ENCODE measurements at places on chromosomes 4 and X. TPM values are rescaled to one million over a fixed set of nuclear protein-coding genes. Genes with fewer than 3 reads are reported as not detected.
A peak's percentile ranks its signal among the peaks of the same experiment; 100 is the strongest.

ASMT gene
- not detected for total RNA-seq

SLC38A5 gene
- total RNA-seq = 4.2 TPM

CDX4 gene
- total RNA-seq = not detected

TMSB15C gene
- 5.2 TPM for total RNA-seq

RRH gene
- not detected for total RNA-seq

ENPEP gene
- total RNA-seq = 0.32 TPM

FAM53A gene
- total RNA-seq = 0.86 TPM

SPATA4 gene
- total RNA-seq = 0.97 TPM

GRCh38 chrX:274904-275475 is 6.2 kb upstream of the PLCXD1 start:
- peak; percentile 59 for DNase-seq

DNA sequence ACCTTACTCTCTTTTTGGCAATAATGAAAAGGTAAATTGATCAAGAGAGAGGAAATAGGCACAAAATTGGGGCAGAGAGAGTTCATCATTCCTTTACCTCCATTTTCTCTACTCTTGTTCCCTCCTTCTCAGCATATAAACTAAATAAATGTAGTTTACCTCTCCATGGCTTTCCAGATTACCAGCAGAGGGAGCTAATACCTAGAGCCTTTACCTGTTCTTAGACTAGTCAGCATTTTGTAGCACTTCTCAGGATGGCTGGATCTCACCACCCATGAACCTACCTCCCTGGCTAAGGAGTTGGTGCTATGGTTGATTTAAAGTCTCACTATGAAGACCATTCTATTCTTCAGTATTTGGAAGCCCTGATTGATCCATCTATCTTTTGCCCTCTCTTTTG is 15.7 kb downstream of the OFD1 start:
- no peak for DNase-seq

DNA sequence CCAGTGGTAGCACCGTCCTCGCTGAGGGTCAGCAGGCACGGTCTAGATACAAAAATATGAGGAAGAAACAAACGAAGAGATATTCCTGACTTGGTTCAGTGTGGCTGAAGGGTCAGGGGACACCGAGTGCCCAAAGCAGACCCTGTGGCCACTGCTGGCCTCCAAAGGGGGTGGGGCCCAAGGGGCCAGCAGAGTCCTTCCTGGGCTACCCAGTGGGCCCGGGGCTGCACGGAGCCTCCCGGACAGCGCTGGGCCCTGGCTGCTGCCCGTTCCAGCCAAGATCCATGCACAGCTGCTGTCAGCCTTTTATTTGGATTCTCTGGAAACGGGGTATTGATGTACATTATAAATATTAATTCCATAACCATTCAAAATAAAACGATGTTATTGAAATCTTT is 20.4 kb downstream of the NELFA start:
- DNase-seq = no peak

DNA sequence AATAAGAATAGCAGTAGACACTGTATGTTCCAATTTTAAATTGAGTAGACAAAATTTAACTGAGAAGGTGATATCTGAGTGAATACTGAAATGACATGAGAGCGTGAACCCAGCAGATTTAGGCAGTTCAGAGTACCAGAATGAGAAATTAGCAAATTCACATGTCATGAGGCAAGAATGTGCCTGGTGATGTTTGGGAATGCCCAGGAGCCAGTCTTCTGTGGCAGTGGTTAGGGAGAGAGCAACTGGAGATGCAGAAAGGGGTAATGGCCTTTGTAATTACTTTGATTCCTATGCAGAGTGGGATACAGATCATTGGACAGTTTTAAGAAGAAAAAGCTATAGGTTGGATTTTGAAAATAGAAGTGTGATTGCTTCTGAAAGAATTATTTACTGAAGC is 621.9 kb downstream of the TECRL start:
- DNase-seq = no peak

DNA sequence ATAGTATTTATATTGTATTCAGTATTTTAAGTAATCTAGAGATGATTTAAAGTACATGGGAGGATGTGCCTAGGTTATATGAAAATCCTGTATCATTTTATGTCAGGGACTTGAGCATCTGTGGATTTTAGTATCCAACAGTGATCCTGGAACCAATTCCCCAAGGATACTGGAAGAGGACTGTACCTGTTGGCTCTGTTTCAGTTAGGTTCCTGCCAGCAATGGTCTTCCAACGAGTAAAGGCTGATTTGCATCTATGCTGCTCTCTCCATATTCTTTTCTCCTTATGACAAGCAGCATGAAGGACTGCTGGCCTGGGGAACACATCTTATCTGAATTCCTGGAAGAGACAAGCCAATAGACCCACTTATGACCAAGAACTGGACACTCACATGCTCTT is 34.9 kb downstream of the ASB9 start:
- no peak for DNase-seq

DNA sequence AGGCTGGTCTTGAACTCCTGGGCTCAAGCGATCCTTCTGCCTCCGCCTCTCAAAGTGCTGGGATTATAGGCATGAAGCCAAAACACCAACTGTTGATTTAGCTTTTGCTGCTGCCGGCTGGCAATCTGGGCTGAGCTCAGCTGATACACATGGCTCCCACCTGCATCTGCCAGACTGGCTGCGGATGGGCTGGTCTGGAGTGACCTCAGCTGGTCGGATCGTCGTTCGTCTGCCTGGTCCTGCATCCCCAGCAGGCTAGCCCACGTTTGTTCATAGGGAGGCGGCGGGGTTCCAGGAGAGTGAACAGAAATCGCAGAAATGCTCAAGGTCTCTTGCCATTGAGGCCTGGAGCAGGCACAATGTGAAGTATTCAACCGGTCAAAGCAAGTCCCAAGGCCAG is 74.4 kb upstream of the DDX3X start:
- DNase-seq = no peak

GRCh38 chr4:76723924-76724323 is 174.0 kb downstream of the SOWAHB start:
- DNase-seq = peak; percentile 64

- no peak for DNase-seq
These were observed 36.2 kb downstream of the RGS12 start for GRCh38 chr4:3328814-3329663.

DNA sequence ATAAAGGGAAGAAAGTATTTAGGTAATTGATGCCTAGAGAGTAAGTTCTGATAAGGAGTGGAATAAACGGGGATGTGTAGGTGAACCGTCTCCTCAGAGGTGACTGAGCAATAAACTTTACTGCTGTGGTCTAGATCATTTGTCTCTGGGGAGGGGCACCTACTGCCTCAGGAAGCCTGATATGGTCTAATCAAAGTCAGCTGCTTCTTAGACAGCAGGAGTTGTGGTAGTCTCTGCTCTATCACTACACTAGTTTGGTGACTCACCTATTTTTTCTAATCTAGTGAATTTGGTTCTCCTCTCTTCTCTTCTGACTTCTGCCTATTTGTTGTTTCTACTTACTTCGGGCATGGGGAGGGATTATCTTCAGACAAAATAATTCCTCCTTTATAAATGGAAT is 95.1 kb upstream of the STIM2 start:
- no peak for DNase-seq

GRCh38 chr4:32429151-32429550 is 1709.0 kb downstream of the PCDH7 start:
- no peak for DNase-seq

DNA sequence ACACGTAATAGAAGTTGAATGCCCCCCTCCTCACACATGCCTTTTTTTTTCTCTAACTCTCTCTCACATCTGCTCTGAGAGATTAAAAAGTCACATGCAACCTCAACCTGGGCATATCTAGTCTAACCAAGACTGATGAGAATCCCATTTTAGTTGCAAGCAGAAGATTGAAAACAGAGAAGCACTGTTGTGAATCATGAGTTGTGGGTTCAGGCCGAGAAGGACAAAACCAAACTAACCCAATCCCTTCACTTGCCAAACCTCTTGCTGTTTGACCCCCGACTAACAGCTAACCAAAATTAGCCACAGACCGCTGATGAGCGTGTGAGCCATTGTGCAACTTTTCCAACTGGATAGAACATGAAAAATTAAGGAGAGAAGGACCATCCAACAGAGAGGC is 31.8 kb downstream of the CXCL1 start:
- no peak for DNase-seq

- DNase-seq = no peak
These were observed 67.6 kb downstream of the MTNR1A start for GRCh38 chr4:186487726-186488125.

DNA sequence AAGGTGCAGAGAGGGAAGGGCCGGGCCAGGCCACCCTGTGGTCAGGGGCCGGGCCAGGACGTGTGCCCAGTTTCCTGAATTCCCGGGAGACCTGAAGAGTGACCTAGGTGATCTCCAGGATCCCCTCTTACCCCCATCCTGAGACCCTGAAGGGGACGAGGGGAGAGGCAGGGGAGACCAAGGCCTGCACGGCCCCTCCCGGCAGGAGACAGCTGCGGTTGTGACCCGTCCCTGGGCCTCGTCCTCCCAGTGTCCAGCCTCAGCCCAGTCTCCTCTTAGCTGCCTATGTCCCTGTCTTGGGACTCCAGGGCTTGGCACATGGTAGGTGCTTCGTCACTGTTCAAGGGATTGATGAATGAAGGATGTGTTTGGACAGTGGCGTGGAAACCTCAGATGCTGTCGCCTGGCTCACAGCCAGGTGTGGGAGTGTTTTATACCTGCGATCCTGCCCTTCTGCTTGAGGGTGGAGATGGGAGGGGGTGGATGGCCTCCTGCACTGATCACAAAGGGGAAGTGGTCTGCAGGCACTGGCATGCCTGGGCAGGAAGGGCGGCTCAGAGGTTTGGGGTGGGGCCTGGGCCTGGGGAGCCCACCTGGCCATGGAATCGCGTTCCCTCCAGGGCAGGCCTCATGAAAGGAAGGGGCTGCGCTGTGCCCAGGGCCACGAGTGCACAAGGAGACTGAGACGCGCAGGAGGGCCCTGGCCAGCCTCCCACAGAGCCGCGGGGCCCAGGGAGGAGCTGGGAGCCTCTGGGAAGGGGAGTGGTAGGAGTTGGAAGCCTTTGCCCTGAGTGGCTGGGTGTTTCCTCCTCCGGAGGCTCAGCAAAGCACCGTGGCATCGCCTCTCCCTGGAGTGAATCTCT is 6.9 kb downstream of the SH3TC1 start:
- DNase-seq = no peak
